ENCODE measurements at places on chromosomes 4 and X.

DNA sequence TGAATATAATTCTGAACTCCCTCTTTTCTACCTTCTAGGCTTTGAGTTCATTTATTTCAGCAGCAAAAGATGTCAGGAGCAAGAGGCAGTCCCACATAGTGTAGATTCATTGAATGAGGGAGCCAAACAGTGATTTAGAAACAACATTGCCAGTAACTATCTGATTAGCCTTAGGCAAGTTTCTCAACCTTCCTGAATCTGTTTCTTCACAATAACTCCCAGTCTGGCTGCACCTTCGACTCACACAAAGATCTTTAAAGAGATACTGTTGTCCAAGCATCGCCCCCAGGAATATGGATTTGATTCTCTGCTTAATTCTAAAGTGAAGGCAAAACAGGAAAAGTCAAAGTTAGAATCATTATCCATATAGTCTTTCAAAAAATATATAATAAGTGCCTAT lies 1026.2 kb downstream of the DMD start:
- no peak for DNase-seq

GRCh38 chrX:63993936-63994335 lies 208.9 kb upstream of the ARHGEF9 start:
- no peak for DNase-seq

DNA sequence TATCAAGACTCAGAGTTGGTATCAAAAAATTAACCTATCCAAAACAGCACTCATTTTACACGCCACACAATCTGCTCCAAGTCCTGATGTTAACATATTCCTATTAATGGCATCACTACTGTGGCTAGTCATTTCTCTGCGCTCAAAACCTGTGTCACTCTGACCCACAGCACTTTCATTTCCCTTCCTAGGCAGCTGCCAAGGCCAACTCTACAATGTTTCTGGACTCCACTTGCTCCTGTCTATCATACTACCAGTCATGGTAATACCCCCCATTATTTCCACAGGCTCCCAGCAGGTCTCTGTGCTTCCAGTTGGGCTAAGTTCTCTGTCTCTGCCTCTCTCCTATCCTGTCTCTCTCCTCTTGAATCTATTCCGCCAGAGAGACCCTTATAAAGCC lies 323.6 kb downstream of the NR3C2 start:
- no peak for DNase-seq

DNA sequence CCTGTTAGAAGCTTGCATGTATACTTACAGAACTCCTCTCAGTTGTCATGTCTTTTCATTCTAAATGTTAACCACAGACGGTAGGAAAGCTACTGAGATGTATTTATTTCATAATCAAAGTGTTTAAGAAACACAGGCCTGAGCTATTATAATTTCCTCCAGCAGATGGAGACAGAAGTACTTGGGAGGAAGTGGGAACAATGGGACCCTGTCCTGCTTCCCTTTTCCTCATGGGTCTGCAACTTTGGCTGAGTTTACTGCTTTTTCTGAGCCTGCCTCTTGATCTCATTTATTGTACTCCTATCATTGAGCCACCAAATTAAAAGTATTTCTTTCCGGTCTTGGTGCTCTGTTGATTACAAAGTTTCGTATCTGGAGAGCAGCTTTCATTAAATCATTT lies 67.7 kb upstream of the SPANXN2 start:
- DNase-seq, result no peak

- DNase-seq, result no peak
Measured at GRCh38 chrX:123822965-123823364, 36.9 kb upstream of the XIAP start.

- DNase-seq, result no peak
Measured at GRCh38 chr4:2079006-2079405, 19.9 kb downstream of the NAT8L start.

GRCh38 chr4:67500373-67500772 lies 44.9 kb downstream of the CENPC start:
- no peak for DNase-seq

DNA sequence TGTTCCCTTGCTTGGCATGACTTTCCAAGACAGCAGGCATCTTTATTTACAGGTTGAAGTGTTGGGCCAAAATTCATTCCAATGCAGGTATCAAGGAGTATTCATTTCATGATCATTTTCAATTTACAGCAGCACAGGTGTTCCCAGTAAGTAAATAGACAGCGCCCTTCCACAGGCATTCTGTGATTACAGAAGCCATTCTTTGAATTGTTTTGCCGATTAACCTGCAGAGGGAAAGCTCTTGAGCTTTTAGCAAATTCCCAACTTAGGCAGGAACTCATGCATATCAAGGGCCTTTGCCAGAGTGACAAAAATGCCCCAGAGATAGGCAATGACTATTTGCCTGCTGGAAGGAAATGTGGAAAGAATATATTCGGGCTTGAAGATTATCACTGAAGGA lies 6.8 kb downstream of the TXK start:
- no peak for DNase-seq

DNA sequence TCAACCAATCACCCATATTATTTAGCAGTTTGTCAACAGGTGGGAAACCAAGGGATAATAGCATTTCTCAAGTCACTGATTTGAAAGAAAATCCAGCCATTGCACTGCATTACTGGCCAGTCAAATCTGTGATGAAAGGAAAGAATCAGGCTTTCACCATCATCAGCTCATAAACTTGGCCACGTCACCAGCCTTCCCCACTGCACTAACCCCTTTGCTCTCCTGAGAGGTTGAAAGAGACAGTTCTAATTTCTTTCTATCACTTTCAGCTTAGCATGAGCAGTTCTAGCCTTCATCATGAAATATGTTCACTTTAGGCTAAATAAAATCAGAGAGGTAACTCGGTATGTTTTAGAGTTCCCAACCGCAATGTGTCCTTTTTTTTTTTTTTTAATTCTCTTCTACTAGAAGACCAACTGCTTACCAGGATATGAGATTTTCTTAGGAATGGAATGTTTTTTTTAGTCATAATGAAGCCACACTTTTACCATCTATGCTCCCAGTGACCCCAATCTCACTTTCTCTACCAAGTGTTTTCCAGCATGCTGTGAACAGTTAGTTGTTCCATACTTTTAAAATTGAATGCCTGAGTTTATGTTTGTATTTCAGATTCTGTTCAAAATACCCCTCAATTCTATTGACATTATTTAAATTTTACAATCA lies 55.7 kb upstream of the SLC7A11 start:
- DNase-seq, result no peak

All from T-helper 1 cell (primary cell).